ENCODE measurements at places on chromosomes 13 and 19. TPM values are rescaled to one million over a fixed set of nuclear protein-coding genes. Genes with fewer than 3 reads are reported as not detected.

Gene MCF2L
- 0.49 TPM for total RNA-seq

Gene LGALS7
- not detected for total RNA-seq

Gene CACNA1A
- total RNA-seq: 0.04 TPM

Gene AMER2
- total RNA-seq: not detected

Gene FRY
- total RNA-seq: not detected

Gene ZNF66
- not detected for total RNA-seq

Gene ZNF724
- total RNA-seq: 0.65 TPM

Gene ATXN8OS
- not detected for total RNA-seq

Gene PCSK4
- total RNA-seq: 0.82 TPM

Gene RXFP2
- not detected for total RNA-seq

Gene C13orf46
- total RNA-seq: 0.13 TPM

Gene NRTN
- 1.2 TPM for total RNA-seq

Gene TTC9B
- 0.25 TPM for total RNA-seq

Gene IGFL2
- total RNA-seq: 1.3 TPM

Gene RFPL4AL1
- not detected for total RNA-seq

Gene ZNF358
- 17.2 TPM for total RNA-seq

Gene TNNT1
- 135 TPM for total RNA-seq

Gene ZNF808
- total RNA-seq: 0.24 TPM

Gene PEG3
- total RNA-seq: not detected

Gene IFNL1
- not detected for total RNA-seq

Gene NCR1
- total RNA-seq: not detected

Gene MISP3
- total RNA-seq: 3.7 TPM

Gene RNF225
- total RNA-seq: 0.19 TPM

Gene SIGLEC5
- total RNA-seq: not detected

Gene OLFM2
- total RNA-seq: 11.2 TPM

Gene SHISA7
- total RNA-seq: not detected

Gene GJA3
- total RNA-seq: 1.4 TPM

Gene LMTK3
- 2.1 TPM for total RNA-seq

Gene C19orf18
- total RNA-seq: not detected

Gene WDR87
- total RNA-seq: not detected

Gene SLC46A3
- 1.4 TPM for total RNA-seq
